ENCODE measurements at places on chromosomes 7 and 10. TPM values are rescaled to one million over a fixed set of nuclear protein-coding genes. Genes with fewer than 3 reads are reported as not detected.
A peak's percentile ranks its signal among the peaks of the same experiment; 100 is the strongest.

GRCh38 chr7:125033506-125033905, 103.9 kb upstream of the POT1 start:
- peaks cover 1% of the 10 kb centered on the region for H3K27me3 ChIP-seq
- H3K4me1 ChIP-seq: no peaks in the 10 kb centered on the region
- H3K27ac ChIP-seq: no peak overlapping the region
- DNase-seq: no peak
- H3K4me3 ChIP-seq: no peak overlapping the region
- H3K36me3 ChIP-seq: no peaks in the 10 kb centered on the region

DNA sequence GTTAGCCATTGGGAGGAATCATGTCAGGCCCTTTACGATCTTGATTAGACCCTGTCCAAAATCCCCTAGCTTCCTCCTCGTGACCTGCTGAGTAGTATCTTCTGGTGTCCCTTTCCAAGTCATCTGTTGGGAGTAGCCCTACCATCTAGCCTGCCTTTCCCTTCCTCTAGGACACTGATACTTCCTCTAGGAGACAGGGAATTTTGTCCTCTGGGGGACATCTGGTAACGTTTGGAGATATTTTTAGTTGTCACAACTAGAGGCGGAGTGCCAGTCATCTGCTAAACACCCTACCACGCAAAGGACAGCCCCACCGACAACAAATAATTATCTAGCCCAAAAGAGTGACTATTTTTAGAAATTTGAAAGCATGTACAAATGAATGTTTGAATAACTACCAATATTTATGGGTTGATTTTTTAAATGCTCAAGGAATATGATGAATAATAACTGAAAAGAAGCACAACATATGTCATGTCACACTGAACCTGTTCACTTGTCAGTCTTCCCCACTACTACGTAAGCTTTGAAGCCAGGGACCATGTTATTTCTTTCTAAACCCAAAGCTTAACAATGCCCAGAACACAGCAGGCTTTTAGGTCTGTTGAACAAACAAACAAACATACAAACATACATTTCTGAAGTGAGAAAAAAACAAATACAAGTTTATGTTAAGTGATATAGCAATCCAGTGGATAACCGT, 105.9 kb downstream of the ARHGAP12 start:
- no peaks in the 10 kb centered on the region for H3K27me3 ChIP-seq
- H3K4me1 ChIP-seq: peaks cover 30% of the 10 kb centered on the region
- no peak for DNase-seq
- no peak overlapping the region for H3K27ac ChIP-seq
- no peak overlapping the region for H3K4me3 ChIP-seq
- peaks cover 6% of the 10 kb centered on the region for H3K36me3 ChIP-seq

- H3K4me3 ChIP-seq: no peak overlapping the region
- H3K27me3 ChIP-seq: peaks cover 25% of the 10 kb centered on the region
- no peaks in the 10 kb centered on the region for H3K36me3 ChIP-seq
- no peaks in the 10 kb centered on the region for H3K4me1 ChIP-seq
Observed at GRCh38 chr10:43040482-43041256, 36.2 kb upstream of the RET start.

GRCh38 chr7:40629891-40630290, 495.1 kb downstream of the SUGCT start:
- H3K27me3 ChIP-seq: no peaks in the 10 kb centered on the region
- H3K27ac ChIP-seq: no peak overlapping the region
- H3K4me1 ChIP-seq: no peaks in the 10 kb centered on the region
- no peak for DNase-seq

DNA sequence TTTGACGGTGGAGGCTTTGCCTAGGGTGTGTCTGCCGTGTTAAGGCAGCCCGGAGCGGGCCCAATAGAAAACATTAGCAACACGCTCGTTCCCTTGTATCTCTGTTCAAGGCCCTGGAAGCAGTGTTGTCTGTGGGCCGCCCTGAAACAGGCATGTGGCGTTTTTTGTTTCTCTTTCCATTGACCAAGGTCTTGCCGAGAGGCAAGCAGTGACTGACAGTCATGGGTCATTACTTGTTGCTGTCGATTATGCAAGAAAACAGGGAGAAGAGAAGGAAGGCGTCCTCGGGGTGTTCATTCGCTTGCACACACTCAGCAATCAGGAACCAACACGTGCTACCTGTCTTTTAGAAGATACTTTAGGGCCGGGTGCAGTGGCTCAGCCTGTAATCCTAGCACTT, 92.5 kb downstream of the EZH2 start:
- H3K4me3 ChIP-seq: no peak overlapping the region
- peaks cover 57% of the 10 kb centered on the region for H3K36me3 ChIP-seq
- peaks cover 4% of the 10 kb centered on the region for H3K4me1 ChIP-seq
- no peak for DNase-seq

DNA sequence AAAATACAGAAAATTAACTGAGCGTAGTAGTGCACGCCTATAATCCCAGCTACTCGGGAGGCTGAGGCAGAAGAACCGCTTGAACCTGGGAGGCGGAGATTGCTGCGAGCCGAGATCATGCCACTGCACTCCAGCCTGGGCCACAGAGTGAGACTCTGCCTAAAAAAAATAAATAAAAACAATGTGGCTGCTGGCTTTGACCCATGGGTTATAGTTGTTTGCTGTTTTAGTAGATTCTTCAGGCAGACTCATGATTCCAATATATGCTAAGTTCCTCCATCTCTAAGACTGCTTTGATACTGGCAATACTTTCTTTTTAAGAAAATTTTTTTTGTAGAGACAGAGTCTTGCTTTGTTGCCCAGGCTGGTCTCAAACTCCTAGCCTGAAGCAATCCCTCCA, 8.4 kb downstream of the OLAH start:
- H3K36me3 ChIP-seq: no peaks in the 10 kb centered on the region
- no peak overlapping the region for H3K27ac ChIP-seq
- peaks cover 1% of the 10 kb centered on the region for H3K4me1 ChIP-seq
- DNase-seq: no peak
- H3K4me3 ChIP-seq: no peak overlapping the region

Gene SDK1
- not detected for total RNA-seq

Gene STEAP1B
- 37.4 TPM for total RNA-seq

GRCh38 chr7:112206991-112207592, 597 bp downstream of the ZNF277 start:
- DNase-seq: no peak
- no peaks in the 10 kb centered on the region for H3K27me3 ChIP-seq
- H3K36me3 ChIP-seq: no peaks in the 10 kb centered on the region
- H3K4me1 ChIP-seq: peaks cover 39% of the 10 kb centered on the region

Gene IQCE
- 17.6 TPM for total RNA-seq

- no peaks in the 10 kb centered on the region for H3K36me3 ChIP-seq
- DNase-seq: no peak
- no peak overlapping the region for H3K27ac ChIP-seq
- peaks cover 16% of the 10 kb centered on the region for H3K4me1 ChIP-seq
- H3K27me3 ChIP-seq: no peaks in the 10 kb centered on the region
Observed at GRCh38 chr7:41447450-41448042, 255.3 kb downstream of the INHBA start.

DNA sequence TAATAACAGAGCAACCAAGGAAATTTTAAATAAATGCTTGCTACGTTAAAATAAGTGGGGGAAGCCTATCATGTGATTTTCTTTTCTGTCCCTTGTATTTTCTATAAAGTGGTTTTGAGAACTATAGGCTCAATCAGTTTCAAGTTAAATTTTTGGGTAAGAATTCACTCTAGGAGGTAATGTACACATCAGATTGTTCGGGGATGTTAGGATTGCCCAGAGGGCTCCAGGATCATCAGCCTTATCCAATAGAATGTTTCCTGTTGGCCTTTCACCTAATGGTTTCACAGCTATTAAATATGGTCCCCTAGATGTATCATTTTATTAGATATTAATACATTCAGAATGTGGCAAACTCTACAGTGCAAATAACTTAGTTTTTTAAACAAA, 438.4 kb upstream of the NPVF start:
- H3K4me1 ChIP-seq: no peaks in the 10 kb centered on the region
- DNase-seq: no peak
- H3K36me3 ChIP-seq: 0 out of 2 replicates have a peak, but pooled peaks cover 5% of the 10 kb centered on the region

Gene PON1
- not detected for total RNA-seq

Gene MACC1
- not detected for total RNA-seq

DNA sequence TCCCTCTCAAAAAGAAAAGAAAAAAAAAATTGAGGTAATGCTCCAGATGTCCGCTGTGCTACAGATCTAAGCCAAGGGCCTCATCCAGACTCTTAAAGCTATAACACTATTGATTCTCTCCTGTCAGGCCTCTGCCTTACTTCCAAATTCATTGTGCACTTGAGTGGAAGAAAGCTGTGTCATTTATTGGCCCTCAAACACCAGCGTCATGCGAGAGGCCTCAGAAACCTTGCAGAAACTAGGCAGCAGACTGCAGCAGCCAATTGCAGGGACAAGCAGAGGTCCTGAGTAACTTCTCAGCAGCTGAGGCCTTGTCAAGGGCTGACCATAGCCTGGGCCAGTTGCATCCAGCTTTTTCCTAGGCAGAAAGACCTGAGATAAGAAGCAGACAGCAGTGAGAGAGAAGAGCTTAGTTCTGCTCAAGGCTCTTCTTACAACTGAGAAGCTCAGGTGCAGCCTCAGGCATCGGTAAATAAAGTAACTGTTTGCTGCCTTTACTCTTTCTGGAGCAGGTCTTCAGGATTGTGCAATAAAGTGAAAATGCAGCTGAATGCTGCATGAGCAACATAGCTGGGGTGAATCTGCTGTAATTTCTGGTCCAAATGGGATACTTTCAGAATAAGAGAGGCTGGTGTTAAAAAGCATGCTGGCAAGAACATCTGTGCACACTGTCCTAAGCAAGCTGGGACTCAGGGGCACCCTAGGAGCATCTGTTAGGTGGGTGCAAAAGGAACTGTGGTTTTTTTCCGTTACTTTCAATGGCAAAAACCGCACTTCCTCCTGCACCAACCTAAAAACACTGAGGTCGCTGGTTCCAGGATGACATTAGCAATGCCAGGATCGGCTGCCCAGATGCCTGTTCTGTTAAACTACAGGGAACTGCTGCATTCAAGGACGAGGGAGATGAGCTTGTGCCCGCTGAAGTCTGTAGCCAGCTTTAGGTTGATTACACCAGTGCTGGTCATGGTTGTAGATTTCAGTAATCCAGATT, 181.8 kb upstream of the PFKP start:
- peaks cover 7% of the 10 kb centered on the region for H3K27me3 ChIP-seq
- no peaks in the 10 kb centered on the region for H3K36me3 ChIP-seq
- H3K27ac ChIP-seq: no peak overlapping the region
- no peak for DNase-seq

Gene OLAH
- total RNA-seq: not detected

Gene CALML5
- total RNA-seq: not detected

GRCh38 chr7:37408291-37409228, 40.1 kb downstream of the ELMO1 start:
- no peak for DNase-seq
- H3K27me3 ChIP-seq: no peaks in the 10 kb centered on the region
- H3K36me3 ChIP-seq: no peaks in the 10 kb centered on the region
- H3K4me1 ChIP-seq: no peaks in the 10 kb centered on the region
- no peak overlapping the region for H3K4me3 ChIP-seq
- H3K27ac ChIP-seq: no peak overlapping the region

GRCh38 chr7:41315764-41316163, 387.1 kb downstream of the INHBA start:
- DNase-seq: no peak
- H3K27me3 ChIP-seq: no peaks in the 10 kb centered on the region
- no peak overlapping the region for H3K27ac ChIP-seq
- peaks cover 7% of the 10 kb centered on the region for H3K36me3 ChIP-seq

GRCh38 chr7:77657427-77658224, 38.6 kb upstream of the RSBN1L start:
- no peak overlapping the region for H3K4me3 ChIP-seq
- no peak overlapping the region for H3K27ac ChIP-seq
- H3K36me3 ChIP-seq: no peaks in the 10 kb centered on the region

DNA sequence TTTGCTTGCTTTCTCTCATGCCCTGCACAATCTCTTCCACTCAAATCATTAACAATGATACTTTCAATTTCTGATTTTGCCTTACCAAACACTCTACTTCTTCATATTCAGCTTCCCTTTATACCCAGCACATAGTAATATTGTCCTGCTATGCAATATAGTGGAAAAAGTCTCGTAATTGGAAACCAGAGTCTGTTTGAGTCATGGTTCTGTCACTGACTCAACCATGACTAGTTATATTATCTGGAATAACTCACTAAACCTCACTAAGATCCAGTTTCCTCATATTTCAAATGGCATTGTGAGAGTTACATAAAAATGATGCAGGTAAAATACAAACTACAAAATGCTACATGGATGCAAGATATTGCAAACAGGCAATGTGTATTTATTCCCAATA, 98.5 kb upstream of the LRRTM3 start:
- H3K4me1 ChIP-seq: peaks cover 28% of the 10 kb centered on the region
- H3K27me3 ChIP-seq: no peaks in the 10 kb centered on the region
- DNase-seq: peak; percentile 58
- H3K27ac ChIP-seq: peak overlapping the region; percentile 56
- peak overlapping the region; percentile 57 for H3K4me3 ChIP-seq
- H3K36me3 ChIP-seq: no peaks in the 10 kb centered on the region

DNA sequence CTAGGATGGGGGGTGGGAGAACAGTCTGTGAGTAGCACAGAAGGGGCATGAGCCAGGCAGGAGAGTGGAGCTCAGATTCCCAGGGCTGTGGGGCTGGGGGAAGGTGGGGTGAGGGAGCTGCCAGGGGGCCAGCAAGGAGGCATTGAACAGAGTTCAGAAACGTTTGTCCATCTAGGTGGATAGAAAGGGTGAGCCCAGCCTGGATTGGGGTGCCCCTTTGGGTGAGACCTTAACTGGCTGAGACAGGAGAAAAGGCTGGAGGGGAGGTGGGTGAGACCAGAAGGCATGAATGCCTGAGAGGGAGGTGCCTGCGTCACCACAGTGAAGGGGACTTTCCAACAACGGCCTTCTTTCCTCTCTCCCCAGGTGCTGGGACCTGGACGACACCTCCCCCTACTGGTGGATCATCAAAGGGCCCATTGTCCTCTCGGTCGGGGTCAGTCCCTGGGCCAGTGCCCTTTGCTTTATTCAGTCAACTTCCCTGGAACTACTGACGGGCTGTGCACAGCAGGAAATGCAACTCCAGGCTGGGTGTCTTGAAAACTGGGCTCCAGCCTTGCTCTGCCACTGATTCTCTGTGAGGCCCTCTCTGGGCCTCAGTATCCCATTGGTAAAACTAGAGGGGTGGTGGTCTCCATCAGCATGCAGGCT, 11.0 kb downstream of the GHRHR start:
- no peak overlapping the region for H3K27ac ChIP-seq
- H3K36me3 ChIP-seq: no peaks in the 10 kb centered on the region
- peaks cover 43% of the 10 kb centered on the region for H3K27me3 ChIP-seq
- DNase-seq: no peak

DNA sequence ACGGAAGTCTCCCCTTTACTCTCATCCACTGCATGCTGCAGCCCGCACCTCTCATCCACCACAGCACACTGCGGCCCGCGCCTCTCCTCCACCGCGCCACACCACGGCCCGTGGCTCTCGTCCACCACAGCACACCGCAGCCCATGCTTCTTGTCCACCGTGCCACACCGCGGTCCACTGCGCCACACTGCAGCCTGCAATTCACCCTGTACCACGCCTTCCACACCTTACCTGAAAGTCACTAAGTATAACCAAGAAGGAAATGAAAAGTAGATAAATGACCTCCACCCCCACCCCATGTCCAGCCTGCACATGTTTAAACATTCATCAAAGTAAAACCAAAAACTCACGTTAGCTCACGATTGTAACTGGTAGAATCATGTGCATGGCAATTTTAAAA, 176.1 kb downstream of the DIP2C start:
- no peak for DNase-seq
- no peak overlapping the region for H3K4me3 ChIP-seq
- H3K27ac ChIP-seq: peak overlapping the region; percentile 0
- peaks cover 20% of the 10 kb centered on the region for H3K4me1 ChIP-seq
- H3K36me3 ChIP-seq: no peaks in the 10 kb centered on the region

All from HFFc6 (cell line).